Urinary bladder (tissue), 4 donors: ENCODE measurements at places on chromosomes 13 and 19.

DNA sequence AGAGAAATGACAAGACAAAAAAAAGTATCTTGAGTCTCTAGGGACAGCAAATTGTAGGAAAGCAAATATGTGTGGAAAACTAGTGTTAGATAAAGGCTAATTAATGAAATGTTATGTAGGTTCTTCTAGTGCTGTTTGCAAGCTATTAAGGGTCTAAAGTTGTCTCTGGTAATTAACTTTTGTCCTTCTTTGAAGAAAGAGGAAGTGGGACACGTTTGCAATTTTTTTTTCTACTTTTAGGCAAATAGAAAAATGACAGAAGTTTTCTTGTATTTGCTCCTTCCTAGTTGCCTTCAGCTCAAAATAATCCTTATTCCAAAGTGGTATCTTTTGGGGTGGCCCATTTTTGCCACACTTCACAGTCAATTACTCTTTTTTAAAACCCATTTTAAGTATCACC is 1877.7 kb upstream of the PRR20A start:
- DNase-seq: no peak

GRCh38 chr19:3793799-3794198 is 7.6 kb upstream of the MATK start:
- DNase-seq: no peak

- DNase-seq: no peak
These were observed 69.7 kb upstream of the SIAH3 start for GRCh38 chr13:45921162-45921736.

DNA sequence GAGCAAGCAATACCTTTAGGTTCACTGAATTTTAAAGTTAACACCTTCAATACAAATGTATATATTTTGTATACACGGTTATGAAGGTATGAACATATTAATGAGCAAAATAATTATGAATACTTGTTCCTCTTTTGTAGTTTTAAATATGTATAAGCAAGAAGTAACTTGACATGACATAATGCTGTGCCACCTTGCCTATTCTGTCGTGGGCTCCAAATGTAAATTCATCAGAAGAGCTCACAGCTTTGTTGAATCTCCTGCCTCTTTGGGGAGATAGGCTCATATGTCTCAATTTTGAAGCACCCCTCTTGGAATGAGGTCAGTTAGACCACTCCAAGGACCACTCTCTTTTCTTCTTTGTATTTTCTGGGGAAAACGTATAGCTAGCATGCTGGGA is 59.3 kb downstream of the LRCH1 start:
- no peak for DNase-seq

DNA sequence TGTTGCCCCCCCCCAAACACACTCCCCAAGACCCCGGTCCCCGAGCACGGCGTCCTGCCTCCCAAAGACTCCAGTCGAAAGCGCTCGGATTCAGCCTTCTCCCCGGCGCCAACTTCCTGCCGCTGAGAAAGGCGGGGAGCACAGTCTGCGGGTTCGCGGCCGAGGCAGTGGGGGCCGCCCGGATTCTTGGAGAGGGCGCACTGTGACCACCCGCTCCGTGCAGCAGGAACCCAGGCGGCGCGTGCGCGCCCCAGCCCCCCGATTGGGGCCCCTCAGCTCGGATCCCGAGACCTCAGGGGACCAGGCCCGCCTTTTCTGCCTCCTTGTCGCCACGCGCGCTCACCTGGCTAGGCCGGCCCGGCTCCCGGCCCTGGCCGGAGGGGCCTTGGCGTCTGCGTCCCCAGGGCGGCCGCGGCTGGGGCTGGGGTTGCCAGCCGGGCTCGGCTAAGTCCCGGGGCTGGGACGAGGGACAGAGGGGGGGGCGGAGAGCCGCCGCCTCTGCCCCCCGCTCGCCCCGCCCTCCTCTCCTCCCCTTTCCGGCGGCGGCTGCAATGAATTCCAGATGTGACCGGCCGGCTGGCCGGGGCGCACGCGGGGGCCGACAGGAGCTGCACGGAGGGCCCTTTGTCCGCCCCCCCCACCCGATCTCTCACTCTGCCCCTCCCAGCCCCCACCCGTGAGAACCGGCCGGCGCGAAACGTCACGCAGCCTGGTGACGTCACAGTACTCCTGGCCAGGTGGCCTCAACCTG is at the start of gene S1PR2:
S1PR2 (minus strand) TSS at position 471 of the 751 bp plus-strand sequence. CDS start 6,426 bp downstream, outside the sequence.
- no peak for DNase-seq
